ENCODE measurements at places on chromosomes 2 and 18.

- DNase-seq: no peak
Measured at GRCh38 chr2:196697825-196698224, 58.3 kb downstream of the CCDC150 start.

DNA sequence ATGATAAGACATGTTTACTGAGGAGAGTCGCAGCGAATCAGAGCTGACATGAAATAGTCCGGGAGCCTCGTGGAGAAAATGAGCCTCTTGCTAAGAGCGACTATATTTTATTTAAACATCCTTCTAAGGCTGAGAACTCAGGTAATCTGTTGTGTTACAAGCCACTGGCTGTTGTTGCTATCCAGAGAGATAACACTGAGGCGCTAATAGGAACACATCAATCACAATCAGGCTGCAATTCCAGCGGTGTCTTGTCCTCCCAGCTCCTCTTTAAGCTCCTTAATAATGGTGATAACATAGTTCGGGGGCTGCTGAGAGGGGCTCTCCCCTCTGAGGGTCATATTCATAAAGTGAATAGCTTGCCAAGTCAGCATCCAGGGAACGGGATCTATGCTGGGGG, 95.1 kb downstream of the INSIG2 start:
- DNase-seq: no peak

DNA sequence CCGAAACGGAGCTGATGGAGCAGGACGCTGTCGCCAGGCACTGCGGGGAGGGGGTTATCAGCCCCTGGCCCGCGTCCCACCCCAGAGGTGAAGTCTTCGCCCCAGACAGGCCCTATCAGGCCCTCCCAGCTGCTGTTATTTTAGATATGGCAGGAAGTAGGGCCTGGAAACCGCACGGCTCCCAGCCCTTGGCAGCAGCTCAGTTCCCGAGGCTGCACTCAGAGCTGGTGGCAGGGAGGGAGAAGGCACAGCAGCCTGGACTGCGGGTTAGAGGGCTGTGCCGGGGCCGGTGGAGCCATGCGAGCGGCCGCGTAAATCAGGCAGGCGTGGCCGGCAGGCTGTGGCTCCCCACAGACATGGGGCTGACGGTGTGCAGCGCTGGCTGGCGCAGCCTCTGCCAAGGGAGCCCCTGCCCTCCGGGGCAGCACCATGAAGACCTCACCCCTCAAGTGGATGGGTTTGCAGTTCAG, 111.4 kb downstream of the NFATC1 start:
- no peak for DNase-seq

DNA sequence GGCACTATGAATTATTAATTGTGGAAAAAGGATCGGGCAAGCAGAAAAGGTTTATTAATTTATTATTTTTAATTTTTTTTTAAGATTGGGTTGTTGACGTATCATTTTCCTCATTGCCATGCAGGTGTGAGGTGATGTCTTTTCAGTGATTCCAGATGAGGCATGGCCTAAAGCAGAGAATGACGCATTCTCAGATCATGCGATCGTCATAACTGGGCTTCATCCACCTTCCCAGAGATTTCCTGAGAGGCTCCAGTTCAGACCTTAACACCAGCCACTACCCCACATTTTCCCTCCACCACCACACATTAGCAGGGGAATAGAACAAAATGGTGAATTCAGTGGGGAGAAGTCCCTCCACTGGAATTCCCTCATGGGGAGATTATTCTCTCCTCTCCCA, 518.4 kb upstream of the SPHKAP start:
- DNase-seq: no peak

GRCh38 chr2:54531558-54531957, 75.4 kb downstream of the SPTBN1 start:
- DNase-seq: no peak
